ENCODE measurements at places on chromosomes 7 and 10.

- DNase-seq: peak; percentile 25
These were observed 179.1 kb downstream of the SFMBT2 start for GRCh38 chr10:7231509-7232414.

GRCh38 chr7:18831419-18831818, 286.0 kb downstream of the TWIST1 start:
- DNase-seq: peak; percentile 13

- no peak for DNase-seq
These were observed 107.0 kb upstream of the NPSR1 start for GRCh38 chr7:34550996-34551395.

GRCh38 chr7:27139334-27140125, 4.0 kb downstream of the HOXA5 start:
- DNase-seq: no peak

GRCh38 chr10:52229291-52229931, 84.7 kb upstream of the DKK1 start:
- no peak for DNase-seq

- DNase-seq: no peak
These were observed 47.9 kb upstream of the DOCK1 start for GRCh38 chr10:126857178-126857806.

GRCh38 chr7:26409661-26410547, 118.2 kb downstream of the SNX10 start:
- peak; percentile 70 for DNase-seq

GRCh38 chr10:114932945-114933344, 5.0 kb upstream of the TRUB1 start:
- DNase-seq: no peak

- no peak for DNase-seq
These were observed 214.1 kb downstream of the HERPUD2 start for GRCh38 chr7:35480806-35481205.

GRCh38 chr10:114526126-114526503, 121.8 kb upstream of the AFAP1L2 start:
- DNase-seq: no peak

DNA sequence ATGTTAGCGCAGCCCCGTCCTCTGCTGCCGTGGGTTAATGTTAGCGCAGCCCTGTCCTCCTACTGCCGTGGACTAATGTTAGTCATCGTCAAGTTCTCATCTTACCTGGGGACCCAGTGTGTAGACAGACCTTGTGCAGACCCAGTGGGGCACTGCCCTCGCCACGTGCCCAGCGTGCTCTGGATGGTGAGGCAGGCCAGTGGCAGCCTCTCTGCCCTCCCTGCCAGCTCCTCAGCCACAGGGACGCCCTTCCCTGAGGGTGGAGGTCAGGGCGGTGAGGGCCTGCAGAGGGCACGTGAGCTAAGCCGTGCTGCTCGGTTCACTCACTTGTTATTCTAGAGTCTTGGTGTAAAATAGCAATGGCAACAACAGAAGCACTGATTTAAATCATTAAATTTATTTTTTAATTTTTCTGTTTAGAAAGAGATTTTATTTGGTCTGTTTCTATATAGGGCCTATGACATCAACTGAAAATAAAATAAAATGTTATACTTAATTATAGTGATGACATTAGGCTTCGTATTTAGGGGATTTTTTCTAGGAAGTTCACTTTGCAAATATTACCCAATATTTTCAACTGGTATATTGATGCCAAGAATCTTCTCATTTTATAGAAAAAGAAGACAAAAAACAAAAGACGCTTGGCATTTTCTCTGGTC, 48.4 kb downstream of the NKX6-2 start:
- no peak for DNase-seq

DNA sequence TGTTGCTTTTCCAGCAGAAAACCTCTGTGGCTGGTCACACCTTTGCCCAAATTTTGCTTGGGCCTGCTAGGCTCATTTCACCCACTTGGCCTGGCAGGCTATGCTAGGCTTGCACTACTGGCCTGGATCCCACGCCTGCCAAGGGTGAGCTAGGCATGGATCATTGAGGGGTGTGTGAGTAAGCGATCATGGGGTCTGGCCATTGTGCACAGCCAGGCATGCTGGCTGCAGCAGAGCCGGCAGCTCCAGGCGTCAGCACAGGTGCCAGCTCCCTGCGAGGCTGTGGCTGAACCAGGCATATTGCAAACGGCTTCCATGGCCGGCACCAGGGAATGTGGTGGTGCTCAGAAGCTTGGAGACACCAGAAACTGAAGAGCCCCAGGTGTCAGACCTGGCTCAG, 19.2 kb downstream of the CFAP70 start:
- DNase-seq: no peak

DNA sequence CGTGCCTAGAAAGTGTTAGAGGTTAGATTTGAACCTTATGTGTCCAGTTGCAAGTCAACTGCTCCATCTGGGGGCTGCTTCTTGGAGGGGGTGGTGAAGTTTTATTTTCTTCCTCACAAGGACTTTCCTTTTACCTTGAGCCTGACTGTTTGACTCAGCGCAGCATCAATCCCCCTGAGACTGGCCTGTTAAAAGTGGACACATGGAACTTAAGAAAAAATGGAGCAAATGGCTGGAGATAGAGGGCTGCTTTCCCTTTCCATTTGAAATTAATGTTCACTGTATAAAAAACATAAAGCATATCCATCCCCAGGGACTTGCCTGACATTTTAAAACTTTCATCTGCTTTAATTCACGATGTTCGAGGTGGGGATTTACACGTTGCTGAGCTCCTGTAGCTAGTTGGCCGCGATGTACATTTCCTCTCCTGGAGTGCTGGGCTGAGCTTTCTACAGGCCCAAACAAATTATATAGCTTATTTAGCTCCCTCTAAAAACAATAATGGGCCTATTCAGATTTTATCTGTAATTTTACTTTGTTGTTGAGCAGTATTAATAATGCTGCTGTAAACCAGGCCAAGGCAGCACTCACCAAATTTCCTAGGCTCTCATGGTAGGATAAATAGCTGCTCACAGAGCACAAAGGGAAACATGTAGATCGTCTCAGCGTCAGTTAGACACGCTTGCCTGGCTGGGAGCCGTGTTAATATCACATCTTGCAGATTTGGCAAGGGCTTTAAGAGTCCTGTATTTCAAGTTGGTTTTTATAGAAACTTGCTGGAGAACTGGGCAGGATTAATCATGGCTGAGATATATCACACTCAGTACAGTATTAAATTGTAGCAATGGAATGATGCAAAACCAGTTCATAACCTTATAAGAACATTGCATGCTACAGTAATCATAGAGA, 251.5 kb downstream of the LRMDA start:
- no peak for DNase-seq

GRCh38 chr7:2436341-2437104, 33.1 kb downstream of the CHST12 start:
- DNase-seq: no peak

GRCh38 chr7:45662018-45662417, 87.8 kb downstream of the ADCY1 start:
- DNase-seq: no peak

DNA sequence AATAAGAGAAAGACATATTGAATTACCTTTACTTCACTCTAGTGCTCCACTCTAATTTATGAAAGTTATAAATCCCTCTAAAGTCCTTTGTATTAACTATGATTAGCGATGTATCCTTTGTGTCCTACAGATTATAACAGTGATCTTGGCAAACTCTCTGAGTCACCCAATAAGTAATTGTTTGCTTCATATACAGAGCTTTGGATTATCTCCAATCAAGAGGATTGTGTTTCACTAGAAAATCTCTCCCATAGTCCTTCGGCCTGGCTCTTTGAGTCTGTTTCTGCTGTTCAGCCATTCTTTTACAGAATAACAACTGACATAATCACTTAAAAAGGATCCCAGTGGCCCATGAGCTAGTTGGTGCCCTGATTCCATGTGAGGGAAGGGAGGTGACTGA, 9.5 kb downstream of the LMOD2 start:
- no peak for DNase-seq

All from T47D (cell line).